ENCODE measurements at places on chromosomes 16 and 17. TPM values are rescaled to one million over a fixed set of nuclear protein-coding genes. Genes with fewer than 3 reads are reported as not detected.

DNA sequence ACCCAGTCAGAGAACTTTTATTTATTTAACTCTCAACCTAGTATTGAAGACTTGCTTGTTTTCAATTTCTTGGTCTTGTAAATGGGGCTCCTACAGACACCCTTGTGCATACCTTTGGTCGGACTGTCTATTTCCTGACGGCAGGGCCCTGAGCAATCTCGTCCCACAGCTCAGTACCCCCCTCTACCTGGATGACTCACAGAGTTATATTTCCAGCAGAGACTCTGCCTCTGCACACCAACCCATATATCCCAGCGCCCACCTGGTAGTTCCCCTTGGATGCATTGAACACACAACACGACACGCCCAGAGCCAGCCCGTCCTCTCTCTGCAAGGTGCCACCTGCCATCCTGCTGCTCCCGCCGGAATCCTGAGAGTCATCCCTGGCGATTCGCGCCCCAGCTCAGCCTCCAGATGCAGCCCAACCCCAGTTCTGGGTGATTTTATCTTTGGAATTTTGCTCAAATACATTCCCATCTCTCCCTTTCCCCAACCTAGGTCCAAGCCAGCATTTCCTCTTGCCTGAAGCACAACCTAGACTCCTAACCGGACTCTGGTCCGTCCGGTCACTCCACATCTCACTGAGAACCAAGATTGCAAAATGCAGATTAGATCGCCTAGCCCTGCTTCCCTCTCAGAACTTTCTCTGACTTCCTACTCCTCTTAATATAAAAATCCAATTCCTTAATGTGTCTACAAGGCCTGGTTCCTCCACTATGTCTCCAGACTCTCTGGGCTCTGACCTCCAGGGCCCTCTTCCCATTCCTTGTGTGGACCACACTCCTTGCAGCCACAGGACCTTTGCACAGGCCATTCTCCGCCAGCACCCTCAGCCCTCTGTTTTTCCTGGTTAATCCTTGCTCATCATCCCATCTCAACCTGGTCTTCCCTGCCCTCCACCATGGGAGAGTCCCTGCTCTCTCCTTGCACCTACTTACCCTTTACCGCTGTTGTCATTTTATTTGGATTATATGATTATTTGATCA is 129.2 kb downstream of the SEC14L1 start:
- no peak for DNase-seq

- DNase-seq: no peak
Observed at GRCh38 chr17:78257810-78258322, 26.4 kb downstream of the TMEM235 start.

- DNase-seq: no peak
Observed at GRCh38 chr17:48543854-48544348, 1.0 kb downstream of the HOXB2 start.

DNA sequence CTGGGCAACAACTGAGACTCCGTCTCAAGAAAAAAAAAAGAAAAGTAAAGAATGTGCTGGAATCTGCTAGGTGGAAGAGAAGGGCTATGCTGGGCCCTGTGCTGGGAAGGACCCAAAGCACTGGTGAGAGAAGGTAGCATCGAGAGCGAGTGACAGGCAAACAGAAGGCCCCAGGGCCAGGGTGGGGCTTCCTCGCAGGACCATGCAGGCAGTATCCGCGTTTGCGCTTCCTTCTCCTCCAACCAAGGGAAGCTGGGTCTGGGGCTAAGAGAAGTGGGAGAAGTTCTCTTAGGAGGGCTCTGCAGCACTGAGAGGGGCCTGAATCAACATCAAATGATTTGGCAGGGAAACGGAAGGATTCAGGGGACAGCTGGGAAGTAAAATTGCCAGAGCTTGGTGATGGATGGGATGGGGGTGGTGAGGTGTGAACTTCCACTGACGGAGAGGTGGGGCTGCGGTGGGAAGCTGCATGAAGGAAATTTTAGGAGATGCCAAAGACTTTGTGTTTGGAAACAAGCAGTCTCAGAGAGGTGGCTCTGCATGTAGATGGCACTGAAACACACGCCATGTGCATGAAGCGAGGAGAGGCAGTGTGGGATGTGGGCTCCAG is 5.2 kb upstream of the ECI1 start:
- DNase-seq: no peak

- DNase-seq: no peak
Observed at GRCh38 chr17:45410144-45411091, 22.3 kb downstream of the ARHGAP27 start.

DNA sequence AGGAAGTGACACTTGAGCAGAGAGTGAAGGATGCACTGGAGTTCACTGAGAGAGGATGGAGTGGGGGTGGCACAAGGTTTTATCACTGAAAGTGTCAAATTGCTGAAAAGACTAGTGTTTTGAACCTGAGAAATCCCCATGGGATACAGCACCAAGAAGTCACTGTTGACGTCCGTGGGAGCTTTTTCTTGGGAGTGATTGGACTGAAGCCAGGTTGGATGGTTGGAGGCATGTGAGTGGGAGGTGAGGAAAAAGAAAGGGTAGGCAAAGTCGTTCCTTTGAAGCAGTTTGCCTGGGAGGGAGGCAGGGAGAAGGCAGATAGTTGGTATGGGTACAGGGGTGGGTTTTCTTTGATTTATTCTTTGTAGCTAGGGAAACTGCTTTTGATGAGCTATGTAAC is 39.9 kb upstream of the SDK2 start:
- no peak for DNase-seq

DNA sequence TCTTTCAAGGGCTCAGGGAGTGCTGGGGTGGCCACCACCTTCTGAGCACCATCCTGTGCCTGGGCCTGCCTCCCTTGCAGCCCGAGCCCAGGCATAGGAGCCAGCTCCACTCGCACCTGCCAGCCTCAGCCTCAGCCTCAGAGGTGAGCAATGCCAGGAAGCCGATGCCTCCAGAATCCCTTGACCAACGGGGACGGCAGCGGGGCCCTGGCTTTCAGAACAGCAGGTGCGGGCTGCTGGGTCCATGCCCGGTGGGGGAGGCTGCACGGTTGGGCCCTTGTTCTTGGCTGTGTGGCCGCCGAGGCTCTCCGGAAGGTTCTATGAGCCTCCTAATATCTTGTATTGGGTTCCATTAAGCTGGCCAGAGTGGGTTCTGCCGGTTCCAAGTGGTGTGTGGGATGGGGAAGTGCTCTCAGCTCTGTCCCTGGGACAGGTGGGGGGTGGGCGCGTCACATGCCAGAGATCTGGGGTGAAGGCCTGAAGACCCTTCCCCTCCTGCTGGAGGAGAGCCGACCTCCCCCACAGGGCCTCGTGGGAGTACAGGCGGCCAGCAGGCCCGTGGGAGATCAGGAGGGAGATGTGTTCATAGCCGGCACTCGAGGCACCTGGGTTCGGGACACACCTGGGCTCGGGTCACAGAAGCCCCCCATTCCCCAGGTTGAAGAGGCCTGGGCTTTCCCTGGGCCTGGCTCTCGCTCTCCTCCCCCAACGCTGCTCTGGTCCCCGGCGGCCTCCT is 27.0 kb downstream of the NPTX1 start:
- no peak for DNase-seq

DNA sequence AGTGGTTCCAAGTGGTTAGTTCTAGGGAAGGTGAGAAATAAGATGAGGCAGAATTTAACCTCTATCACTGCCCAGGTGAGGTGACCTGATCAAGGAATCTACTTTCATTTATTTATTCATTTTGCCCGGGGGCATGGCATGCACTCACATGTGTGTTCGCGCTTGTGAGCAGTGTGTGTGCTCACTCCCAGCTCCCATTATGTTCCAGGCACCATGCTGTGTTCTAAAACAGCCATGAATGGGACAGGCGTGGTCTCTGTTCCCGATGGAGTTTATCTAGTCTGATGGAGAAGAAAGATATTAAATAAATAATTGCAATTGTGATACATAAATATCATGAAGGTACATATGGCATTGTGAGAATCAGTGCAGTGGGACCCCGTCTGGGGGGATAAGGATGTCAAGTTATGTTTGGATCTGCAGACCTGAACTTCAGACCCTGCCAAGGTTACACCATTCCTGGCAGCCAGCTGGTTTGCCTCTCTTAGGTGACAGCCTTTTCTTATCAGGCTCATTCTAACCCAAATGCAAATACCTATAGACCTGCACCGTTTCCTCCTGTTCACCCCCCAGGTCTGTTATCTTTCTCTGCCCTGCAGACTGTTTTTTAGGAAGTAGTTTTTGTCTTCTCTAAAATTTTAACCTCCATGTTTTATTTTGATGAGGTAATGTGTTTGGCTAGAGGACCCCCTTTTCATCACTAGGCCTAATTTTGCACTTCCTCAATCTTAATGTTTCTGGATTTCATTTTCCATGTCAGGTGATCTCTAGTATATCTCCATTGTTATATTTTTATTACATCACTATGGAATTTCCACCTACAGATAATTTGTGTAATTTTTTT is 11.8 kb downstream of the CYB5B start:
- no peak for DNase-seq

DNA sequence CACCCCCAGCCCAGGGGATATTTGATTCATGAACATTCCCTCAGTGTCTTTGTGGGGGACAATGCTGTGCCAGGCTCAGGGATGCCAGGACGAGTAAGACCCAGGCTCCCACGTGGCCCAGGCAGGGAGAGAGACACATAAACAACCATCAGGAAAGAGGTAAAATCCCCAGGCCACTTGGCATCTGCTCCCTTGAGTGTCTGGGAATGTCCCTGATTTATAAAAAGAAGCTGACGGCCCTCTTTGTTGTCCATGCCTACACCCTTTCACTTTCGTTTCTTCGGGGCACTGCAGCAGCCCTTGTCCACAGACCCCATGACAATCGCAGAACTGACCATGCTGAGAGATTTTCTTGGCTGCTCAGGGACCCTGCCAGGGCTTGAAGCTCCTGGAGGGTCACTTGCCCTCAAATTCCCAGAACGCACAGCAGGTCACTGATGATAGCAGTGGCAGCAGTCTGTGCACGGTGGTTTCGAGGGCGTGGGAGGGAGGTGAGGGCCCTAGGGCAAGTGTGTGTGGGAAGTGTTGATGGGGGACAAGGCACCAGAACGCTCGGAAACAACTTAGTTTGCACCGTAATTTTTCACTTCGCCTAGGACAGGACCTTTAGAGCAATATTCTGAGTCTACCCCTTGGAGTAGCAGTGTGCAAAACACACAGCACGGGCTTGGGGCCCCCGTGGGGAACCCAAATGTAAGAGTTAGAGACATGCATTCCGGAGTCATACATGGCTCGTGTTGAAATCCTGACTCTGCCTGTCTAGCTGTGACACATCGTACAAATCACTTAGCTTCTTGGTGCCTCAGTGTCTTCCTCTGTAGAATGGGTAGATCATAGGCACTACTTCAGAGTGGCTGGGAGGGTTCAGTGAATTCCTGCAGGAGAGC is 4.7 kb downstream of the NOD2 start:
- no peak for DNase-seq

DNA sequence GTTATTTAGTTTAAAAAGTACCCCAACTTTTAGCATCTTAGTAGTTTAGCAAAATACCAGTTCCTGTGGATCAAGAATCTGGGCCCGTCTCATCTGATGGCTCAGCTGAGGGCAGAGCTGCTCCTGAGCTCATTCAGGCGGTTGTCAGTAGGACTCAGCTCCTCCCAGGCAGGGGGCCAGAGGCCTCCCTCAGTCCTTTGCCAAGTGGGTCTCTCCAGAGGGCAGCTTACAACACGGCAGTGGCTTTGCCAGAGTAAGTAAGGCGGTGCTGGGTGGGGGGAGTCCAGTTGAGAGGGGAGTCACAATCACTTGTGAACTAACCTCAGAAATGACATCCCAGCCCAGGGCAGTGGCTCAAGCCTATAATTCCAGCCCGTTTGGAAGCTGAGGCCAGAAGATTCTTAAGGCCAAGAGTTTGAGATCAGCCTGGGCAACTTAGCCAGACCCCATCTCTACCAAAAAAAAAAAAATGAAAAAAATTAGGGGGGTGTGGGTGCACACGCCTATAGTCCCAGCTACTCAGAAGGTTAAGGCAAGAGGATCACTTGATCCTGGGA is 81.5 kb upstream of the MED9 start:
- DNase-seq: no peak

GRCh38 chr16:7161891-7162290 is 170.8 kb upstream of the RBFOX1 start:
- no peak for DNase-seq

DNA sequence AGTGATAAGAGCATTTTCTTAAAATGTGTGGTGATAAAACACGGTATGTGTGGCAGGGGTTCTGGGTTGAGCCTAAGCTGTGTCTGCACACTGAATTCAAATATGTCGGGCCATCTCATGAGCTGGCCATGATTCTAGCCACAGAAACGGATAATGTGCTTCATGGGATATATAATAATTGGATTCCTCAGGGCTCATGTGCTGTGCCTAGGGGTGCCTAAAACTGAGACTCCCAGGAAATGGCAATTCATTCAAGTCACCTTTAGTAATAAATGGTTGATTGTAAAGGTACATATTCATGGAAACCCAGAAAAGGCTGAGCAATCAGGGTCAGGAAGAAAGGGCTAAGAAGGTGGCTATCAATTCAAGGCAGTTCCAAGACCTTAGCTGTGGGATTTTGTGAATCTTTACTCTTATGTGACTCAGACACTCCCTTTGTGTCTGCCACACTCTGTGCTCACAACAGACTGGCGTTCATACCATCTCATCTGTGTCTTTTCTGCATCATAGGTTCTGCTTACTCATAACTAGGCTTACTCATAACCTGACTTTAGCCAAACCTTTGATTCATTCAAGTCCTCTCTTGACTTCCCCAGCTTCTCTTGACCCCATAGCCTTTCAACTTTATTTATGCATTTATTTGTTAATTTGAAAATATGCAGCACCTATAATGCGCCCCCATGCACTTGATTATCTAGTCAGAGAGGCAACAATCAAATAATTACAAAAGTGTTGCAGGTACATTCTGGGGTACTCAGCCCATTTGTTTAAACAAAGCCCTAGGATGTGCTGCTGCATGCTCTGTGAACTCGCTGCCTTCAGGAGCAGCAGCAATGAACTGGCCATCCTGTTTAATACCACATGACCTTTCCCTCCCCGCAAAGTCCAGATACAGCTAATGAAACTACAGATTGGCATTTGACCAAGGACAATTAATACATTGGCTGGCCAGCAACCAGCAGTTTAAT is 28.4 kb upstream of the MED13 start:
- DNase-seq: no peak

GRCh38 chr17:72165867-72166439 is 45.1 kb downstream of the SOX9 start:
- no peak for DNase-seq

DNA sequence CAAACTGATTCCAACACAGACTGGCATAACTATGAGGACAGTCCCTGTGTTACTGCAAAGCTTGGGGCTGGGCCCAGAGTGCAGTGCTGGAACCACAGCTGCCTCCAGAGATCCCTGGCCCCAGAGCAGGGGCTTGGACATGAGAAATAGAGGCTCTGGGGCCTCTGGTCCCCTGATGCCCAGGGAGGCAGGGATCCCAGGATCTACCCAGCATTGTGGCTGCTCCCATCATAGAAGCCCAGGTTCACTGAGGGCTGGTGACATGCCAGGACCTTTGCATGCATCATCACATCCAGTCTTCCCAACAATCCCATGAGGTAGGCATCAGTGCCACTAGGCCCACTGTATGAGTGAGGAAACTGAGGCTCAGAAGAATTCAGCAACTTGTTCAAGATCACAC is 95.8 kb downstream of the TMEM132E start:
- no peak for DNase-seq

GRCh38 chr16:61415126-61415525 is 621.1 kb downstream of the CDH8 start:
- DNase-seq: peak; percentile 25

- DNase-seq: no peak
Observed at GRCh38 chr17:65953316-65954147, 238.4 kb downstream of the CEP112 start.

The SLC52A1 gene
- polyA plus RNA-seq: not detected

The NEUROD2 gene
- 0.05 TPM for polyA plus RNA-seq

The COTL1 gene
- 30.5 TPM for polyA plus RNA-seq

The TPSD1 gene
- polyA plus RNA-seq: not detected

The LLGL2 gene
- polyA plus RNA-seq: 13.5 TPM

The C16orf92 gene
- not detected for polyA plus RNA-seq

The RSAD1 gene
- polyA plus RNA-seq: 36.9 TPM

The ADAD2 gene
- polyA plus RNA-seq: 1.4 TPM
